ENCODE measurements at places on chromosomes 1 and 21. TPM values are rescaled to one million over a fixed set of nuclear protein-coding genes. Genes with fewer than 3 reads are reported as not detected.

The NIBAN1 gene
- polyA plus RNA-seq = 71.4 TPM

The DIPK1A gene
- 10.6 TPM for polyA plus RNA-seq

The TCHH gene
- polyA plus RNA-seq = 0.13 TPM

The SH2D2A gene
- polyA plus RNA-seq = not detected

The PCAT6 gene
- polyA plus RNA-seq = 2.8 TPM

The SLC66A1 gene
- 4.0 TPM for polyA plus RNA-seq

The GMEB1 gene
- 4.2 TPM for polyA plus RNA-seq

GRCh38 chr21:29148530-29148929 lies 18.1 kb downstream of the MAP3K7CL start:
- peak; percentile 63 for DNase-seq

DNA sequence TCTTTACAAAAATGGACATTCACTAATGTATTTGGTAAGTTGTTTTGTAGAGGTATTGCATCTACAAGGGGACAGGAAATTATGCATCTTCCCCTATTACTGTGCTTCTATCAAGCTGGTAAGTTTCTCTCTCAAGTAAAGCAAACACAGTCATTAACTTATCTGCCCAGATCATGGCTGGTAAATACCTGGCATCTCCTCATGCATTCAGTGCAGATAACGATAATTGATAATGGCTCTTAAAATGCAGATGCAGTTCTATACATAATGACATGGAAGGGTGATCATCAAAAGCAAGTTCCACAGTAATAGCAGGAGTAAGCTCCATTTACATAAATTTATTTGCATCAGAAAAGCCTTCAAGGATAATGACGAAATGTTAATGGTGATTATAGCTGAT lies 122.4 kb downstream of the SIPA1L2 start:
- DNase-seq = no peak

- DNase-seq = no peak
These were observed 106.5 kb downstream of the SLC16A1 start for GRCh38 chr1:112849425-112850033.

- DNase-seq = no peak
These were observed 31.7 kb upstream of the HAO2 start for GRCh38 chr1:119336848-119337247.

DNA sequence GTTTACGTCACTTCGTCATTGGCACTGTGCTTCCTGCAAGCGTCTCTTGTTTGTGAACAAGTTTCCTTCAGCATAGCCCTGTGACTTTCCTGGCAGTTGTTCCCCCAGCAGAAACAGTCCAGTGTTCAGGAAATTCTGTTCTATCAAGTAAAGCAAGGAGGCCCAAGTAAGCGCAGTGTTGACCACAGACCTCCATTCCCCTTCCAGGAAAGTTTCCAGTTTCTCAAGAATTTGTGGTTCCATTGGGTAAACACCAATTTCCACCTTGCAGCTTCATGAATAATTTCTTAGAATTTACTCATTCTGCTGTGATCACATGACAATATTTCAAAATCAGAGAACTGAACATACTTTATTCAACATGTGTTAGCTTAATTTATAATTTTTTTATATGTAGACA lies 88.5 kb upstream of the ETV3 start:
- DNase-seq = no peak

DNA sequence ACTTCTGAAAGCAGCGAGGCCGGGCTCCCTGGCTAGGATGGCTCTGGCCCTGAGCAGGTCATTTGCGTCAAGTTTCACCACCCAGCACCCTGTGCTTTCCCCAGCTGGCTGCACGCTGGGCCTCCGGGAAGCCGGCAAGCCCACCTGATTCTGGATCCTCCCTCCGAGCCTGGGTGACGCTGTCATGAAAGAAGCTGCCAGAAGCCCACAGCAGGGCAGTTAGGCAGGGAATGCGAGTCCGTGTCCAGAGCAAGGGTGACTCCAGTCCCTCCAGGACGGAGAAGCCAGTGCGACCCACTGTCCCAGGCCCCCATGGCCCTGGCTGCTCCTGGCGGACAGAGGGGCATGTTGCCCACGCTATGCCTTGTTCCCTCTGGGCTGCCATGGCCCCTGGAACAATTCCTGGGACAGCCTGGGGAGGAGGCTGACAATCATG lies 44.4 kb upstream of the PCBP3 start:
- DNase-seq = peak; percentile 50

GRCh38 chr1:229396585-229397206 lies 37.2 kb downstream of the ACTA1 start:
- no peak for DNase-seq

DNA sequence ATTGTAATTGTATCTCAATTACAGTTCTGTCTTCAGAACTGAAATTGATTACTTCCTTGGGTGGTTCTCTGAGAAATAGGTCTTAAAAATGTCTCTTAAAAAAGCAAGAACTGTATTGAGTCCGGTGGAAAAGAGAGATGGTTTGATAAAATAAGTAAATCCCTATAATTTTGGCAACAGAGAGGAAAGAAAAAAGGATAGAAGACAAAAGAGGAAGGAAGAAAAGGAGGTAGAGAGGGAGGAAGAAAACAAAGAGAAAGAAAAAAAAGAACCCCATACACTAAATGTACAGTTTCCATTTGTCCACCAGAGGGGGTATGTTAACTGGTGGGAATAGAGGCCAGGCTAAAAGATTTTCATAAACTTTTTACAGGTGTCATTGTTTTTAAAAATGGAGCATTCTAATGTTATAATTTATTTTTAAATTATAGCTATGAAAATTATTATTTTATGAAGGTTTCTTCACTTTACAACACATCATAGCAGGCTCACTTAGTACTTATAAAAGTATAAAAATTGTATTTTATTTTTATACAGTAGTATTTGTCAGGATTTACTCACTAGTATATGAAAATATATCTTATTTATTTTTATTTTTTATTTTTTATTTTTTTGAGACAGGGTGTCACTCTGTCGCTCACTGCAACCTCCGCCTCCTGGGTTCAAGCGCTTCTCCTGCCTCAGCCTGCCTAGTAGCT lies 2.1 kb upstream of the UBE2T start:
- no peak for DNase-seq

GRCh38 chr1:210627755-210628154 lies 299.1 kb downstream of the HHAT start:
- no peak for DNase-seq

GRCh38 chr1:194857413-194857812 lies 1671.0 kb upstream of the B3GALT2 start:
- DNase-seq = no peak

DNA sequence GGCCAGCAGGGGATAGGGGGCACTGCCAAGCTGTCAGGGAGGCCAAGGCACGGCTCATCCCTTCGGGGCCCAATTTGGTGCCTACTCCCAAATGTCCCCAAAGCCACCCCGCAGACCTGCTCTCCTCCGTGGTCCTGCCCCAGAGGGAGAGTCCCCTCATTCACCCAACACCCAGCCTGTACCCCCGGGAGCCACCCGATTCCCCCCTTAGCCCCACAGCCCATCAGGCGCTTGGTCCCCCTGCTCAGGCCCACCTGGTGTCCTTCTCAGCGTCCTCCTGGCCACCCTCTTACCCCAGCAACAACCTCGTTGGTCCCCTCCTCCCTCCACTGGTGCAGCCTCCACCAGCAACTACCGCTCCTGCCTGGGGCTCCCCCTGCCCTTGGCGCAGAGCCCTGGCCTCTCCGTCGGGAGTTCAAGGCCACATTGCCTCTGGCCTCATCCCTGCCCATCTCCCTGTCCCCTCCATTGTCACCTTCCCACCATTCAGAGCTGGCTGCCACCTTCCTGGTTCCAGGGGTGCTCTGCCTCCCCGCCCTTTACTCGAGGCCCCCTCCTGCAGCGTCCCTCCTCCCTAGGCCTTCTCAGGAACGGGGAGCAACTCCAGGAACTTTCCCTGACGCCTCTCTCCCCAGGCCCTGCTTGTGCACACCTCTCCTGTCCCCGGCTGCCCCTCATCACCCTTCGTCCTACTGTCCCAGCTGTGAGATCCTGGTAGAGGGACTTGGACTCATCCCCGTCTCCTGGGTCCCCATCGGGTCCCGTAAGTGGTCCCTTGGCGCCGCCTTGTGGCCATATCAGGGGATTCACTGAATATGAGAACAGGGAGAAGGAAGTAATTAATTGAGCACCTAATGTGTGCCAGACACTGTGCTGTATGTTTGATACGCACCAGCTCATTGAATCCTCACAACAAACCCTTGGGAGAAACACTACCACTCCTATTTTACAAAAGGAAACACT lies 73.9 kb downstream of the RAP1GAP start:
- peak; percentile 88 for DNase-seq

- no peak for DNase-seq
These were observed 40.2 kb downstream of the MX1 start for GRCh38 chr21:41466024-41466820.

DNA sequence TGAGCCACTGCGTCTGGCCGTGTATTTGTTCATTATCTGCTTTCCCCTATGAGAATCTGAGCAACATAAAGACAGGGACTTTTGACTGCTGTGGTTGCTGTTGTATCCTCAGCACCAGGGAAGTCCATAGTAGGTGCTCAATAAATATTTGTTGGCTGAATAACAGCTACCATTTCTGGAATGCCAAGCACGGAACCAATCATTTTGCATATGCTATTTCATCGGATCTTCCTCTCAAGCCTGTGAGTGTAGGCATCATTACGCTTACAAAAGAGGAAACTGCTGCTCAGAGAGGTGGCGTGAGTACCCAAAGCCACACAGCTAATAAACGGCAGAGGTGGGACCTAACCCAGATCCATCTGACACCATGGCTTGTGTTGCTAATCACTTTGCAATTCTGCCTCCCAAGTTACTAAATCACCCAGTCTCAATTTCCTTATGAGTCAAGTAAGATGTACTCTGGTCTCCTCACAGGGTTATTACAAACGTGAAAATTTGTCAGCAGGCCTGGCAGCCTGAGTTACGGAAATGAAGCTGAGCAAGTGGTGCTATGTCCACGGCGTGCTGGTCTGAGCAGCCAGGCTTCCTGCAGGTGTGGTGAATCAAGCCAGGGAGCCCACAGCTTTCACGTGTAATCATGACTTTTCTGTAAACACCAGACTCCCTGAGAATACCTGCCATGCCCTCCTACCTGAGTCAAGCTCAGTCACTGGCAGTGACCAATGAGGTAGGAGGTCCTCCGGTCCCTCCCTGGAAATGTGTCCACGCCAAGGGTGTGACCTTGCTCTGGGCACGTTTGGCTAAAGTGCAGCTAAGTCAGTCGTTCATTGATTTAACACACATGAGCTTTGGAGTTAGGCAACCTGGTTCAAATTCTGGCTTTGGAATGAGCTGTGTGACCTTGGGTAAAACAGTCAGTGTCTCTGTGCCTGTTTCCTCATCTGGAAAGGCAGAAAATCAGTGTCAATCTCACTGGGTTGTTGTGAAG lies 4.8 kb upstream of the RHCE start:
- DNase-seq = no peak

GRCh38 chr1:222106377-222106776 lies 364.5 kb upstream of the DUSP10 start:
- no peak for DNase-seq

GRCh38 chr1:225464851-225465792 lies 37.3 kb upstream of the LBR start:
- peak; percentile 40 for DNase-seq

DNA sequence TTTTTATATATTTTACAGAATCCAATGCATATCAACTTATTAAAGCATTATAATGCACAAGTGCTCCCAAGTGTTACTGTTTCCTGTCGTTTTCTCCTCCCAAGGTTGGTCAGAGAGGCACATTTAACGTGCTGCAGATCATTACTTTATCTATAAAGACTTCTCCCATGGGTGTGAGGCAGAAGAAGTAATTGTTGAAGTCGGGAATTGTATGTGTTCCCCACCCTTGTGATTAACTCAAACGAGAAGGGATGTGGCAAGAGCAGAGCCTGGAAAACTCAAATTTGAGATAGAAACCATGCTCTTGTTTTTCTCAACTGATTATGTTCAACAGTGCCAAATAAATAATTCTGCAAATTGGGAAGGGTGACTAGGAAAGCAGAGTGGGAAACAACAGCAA lies 412.5 kb upstream of the ADAMTS5 start:
- no peak for DNase-seq

GRCh38 chr1:54273092-54273794 lies 73.3 kb downstream of the MRPL37 start:
- peak; percentile 90 for DNase-seq

DNA sequence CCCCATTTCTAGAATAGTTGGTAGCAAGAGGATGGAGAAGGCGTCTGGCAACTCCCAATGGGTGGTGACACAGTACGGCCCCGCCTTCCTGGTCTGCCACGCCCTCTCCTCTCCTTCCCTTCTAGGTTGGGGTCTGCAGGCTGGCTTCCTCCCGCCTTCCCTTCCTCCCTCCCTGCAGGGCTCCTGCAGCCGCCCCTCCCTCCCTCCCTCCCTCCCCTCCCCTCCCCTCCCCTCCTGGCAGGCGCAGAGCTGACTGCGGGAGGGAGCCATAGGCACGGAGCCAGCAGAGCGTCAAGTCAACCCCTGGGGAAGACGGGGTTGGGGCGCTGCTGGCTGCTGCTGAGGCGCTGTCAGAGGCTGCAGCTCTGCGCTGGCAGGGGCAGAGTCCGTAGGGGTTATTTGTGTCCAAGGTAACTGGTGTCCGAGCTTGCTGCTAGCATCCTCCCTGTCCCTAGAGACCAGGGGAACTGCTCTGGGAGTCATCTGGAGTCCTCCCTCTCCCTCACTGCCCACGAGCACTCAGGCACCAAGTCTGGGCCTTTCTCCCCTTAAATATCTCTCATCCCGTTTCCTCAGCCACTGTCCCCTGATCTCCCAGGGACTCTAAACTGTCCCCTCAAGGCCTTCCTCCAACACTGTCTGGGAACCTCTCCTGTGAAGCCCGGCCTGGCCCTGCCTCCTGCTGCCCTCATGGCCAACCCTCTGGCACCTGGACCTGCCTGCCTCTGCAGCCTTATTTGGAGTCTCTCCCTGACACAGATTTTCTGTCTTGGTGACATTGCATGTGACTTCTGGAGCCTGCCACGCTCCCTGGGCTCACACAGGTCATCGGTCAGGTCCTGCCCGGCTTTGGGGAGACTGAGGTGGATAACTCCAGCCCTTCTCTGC lies 57.4 kb upstream of the ACOT11 start:
- peak; percentile 69 for DNase-seq
